ENCODE measurements at places on chromosomes 2 and 18.
A peak's percentile ranks its signal among the peaks of the same experiment; 100 is the strongest.

GRCh38 chr2:102103992-102104871 lies 38.3 kb upstream of the IL1R1 start:
- DNase-seq, result no peak

DNA sequence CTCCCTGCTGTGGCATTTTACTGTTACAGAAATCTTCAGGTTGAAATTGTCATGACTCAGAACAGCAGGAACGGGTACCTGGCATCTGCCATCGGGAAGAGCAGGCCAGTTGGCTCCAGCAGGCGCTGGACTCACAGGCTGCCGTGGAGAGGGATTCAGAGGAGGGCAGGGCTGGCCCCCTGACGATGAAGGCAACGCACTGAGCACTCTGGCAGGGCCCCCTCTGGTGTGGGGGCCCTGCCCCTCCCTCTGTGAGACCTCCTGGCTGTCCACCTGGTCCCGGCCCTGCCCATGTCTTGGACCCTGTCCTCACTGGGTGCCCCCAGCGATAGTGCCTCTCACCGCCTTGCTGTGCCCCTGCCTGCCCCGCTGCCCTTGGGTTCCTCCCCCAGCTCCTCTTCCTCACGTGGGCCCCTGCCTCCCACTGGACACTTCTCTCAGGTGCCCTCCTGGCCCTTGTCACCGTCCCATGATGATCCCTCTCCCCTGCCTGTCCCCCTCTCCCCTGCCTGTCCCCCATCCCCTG lies 23.3 kb upstream of the ALLC start:
- no peak for DNase-seq

DNA sequence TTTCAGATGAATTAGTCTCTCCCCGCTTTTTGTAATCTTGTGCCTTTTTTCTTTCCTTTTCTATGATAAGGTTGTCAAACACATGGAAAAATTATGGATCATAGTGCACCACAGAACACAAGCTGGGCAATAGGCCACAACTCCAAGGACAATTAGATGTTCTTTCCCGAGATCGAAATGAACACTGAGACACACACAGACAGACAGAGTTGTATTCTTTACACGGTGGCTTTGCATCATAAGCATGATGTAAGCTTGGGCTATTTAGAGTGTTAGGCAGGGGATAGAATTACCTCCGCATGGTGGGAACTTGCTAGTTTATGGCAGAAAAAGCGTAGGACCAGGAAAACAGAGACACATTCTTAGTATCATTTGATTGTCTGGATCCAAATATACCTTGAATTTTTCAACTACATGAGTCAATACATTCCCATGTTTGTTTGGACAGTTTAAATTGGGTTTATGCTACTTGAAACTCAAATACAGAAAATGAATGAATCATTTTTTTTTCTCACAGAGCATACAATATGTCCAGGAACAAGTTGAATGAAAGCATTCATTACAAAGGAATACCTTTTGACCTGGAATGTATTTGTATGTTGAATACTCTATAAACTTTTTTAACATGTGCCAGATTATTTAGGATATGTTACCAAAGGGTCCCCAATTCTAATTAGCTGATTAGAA lies 1611.5 kb upstream of the TMEFF2 start:
- DNase-seq, result no peak

DNA sequence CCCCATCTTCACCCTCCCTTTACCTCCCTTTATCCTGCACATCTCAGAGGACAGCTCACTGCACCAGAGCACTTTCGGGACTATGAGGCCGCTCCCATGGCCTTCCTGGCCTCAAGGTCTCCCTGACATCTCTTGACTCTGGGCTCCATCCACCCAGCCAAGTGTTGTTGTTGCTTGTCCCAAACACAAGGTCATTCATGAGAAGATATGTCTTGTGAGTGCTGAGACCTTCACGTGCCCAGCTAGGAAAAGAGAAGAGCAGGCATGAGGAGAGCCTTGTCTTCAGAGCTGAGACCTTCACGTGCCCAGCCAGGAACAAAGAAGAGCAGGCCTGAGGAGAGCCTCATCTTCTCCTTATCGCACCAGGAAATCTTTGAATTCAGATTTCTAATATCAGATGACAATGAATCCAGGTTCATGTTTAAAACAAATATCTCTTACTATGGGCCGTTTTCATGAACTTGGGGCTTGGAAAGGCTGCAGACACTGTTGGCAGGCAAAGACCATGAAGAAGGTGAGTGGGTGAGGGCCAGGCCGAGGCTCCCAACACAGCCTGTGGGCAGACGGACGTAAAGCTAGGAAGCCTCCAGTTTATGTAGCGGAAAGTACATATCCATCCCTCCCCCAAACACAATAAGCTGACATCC lies 256.1 kb downstream of the NDUFA10 start:
- DNase-seq, result no peak

GRCh38 chr2:181318504-181319280 lies 138.5 kb upstream of the ITGA4 start:
- DNase-seq, result no peak

GRCh38 chr18:63700501-63700900 lies 2.3 kb upstream of the SERPINB11 start:
- DNase-seq, result no peak

DNA sequence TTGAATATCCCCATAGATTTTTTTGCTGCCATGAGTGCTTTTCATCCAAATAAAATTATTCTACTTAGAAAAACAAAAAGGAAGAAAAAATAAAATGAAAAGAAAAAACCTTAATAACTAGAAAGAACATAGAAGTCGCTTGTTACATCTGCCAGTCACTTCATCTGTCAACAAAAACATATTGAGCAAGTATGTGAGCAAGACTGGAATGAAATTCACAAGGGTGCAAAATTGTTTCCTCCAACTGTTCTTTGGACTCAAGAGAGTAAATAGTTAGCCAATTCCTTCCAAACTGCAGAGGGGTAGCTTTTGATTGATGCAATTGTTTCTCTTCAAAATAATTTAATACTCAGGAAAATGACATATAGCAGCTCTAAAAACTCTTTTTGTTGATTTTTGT lies 336.3 kb upstream of the CDH7 start:
- no peak for DNase-seq

- no peak for DNase-seq
These were observed 53.3 kb upstream of the TFCP2L1 start for GRCh38 chr2:121338281-121338680.

DNA sequence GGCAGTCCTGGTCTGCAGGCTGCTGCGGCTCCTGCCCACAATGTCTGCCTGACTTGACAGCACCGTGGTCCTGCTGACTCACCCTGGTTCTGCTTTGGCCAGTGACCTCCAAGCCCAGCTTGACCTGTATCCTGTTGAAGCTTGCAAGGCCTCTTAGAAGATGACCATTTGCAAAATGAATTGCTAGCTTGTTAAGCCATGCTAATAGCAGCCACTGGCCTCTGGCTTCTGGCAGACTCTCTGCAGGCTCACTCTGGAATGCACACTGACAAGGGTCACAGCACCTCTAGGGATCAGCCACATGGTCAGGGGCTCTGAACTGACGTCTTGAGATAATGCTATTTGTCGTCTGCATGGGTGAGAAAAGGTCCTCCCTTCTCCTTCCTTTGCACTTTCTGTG lies 25.9 kb downstream of the CNGA3 start:
- DNase-seq, result no peak

GRCh38 chr2:203808046-203808750 lies 59.4 kb upstream of the CTLA4 start:
- DNase-seq, result no peak

DNA sequence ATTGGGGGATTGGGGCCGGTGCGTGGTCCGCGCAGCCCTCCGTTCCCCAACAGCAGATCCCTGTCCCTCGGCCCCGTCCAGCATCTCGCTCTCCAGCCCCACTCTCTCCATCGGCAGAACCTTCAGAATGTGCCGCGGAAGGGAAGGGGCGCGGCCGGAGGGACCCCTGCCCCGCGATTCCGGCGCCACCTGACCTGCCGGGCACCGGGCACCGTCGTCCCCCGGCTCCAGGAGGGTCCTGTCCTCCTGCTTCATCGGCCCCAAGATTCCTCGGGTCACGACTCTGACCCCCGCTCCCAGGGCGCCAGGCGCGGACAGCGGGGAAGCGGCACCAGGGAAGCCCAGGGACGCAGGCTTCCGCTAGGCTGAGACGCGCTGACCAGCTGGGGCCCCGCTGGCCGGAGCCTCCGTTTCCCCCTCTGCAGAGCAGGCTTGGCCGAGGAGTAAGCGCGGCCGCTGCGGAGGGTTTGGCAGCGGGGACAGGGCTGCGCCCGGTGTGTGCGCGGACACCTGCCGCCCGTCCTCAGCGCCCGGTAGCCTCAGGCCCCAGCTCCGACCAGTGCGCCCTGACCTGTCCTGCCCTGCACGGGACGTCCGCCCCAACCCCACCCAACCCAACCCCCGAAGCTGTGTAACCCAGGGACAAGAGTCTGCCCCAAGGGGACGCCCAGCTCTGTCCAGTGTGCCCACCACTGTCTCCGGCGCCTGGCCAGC lies 16.8 kb upstream of the BOK start:
- DNase-seq, result no peak

DNA sequence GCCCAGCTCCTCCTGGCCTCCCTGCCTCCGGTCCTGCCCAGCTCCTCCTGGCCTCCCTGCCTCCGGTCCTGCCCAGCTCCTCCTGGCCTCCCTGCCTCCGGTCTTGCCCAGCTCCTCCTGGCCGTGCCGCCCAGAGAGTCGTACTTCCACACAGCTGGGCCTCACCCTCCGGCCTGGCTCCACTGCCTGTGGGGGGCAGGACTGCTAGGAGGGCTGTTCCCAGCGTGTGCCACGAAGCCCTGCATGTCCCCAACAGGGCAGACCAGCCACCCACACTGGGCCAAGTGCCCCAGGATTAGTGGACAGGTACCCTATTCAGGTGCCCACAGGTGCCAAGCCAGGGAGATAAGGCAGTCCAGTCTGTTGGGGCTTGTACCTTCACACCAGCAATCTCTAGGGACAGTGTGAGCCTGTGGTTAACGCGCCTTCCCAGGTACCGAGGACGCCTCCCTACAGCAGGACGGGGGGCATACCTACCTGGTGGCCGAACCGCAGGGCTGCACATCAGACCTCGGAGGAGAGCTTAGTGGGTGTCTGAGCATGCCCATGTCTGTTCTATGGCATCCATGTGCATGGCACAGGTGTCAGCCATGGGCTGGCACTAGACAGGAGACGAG lies 5.3 kb downstream of the GPC1 start:
- DNase-seq, result no peak

DNA sequence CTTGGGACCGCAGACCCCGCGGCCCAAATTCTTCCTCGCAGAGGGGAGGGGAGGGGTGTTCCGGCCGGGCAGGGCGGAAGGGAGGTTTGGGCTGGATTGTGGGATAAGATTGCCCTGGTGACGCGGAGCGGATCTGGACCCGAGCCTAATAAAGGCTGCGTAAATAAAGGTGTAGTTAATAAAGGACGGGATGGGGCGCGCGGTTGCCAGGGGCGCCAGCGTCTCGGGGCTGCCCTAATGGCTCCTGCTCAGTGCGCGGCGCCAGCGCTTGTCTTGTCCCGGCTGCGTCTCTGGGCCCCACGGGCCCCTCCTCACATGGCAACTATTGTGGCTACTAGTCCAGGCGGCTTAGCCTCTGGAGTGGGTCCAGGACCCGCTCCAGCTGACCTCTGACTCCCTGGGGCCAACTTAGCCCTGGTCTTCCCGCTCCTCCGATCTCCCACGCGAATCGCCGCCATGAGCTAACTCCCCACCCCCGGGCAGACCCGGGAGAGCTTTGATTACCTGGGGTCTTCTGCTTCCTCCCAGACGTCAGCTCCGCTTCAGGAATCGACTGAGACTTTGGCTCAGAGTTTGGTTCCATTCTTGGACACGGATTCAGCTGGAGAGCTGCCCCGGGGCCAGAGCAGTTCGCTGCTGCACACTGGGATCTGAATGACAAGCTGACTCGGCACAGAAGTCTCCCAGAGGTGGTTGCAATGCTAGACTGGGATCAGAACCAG lies 36.5 kb downstream of the SLC25A52 start:
- DNase-seq, result no peak

- no peak for DNase-seq
These were observed 74.0 kb downstream of the SLC66A2 start for GRCh38 chr18:79877163-79878091.

GRCh38 chr18:68735483-68736343 lies 20.8 kb upstream of the TMX3 start:
- DNase-seq, result peak; percentile 61

DNA sequence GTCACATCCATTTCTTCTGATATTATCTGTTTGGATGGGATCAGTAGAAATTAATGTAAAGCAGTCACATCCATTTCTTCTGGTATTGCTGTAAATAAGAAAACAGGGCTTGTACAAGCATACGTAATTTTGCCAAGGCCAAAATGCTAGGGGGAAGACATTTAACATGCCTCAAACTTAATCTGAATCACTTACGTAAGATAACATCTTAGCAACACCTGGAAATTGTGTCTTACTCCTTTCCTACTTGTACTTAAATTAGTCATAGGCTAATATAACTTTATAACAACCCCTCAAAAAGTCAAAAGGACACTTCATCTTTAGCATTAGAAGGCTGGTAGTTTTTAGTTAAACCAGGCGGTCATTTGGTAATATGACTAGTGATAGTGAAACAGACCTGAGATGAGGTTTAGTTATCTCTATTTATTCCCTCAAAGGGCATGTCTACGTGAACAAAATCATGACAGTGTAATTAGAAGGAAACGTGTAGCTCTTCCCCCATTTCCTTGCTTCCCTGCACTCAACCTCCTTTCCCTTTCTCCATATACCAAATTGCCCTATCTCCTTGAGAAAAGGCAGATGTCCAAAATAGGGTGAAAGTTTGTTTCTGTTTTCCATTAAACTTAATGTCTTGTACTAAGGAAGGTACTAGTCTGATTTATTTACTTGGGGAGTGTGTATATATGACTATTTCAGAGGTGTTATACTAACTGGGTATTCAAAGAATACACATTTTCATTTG lies 99.3 kb upstream of the FZD5 start:
- DNase-seq, result no peak

- DNase-seq, result no peak
These were observed 221.0 kb upstream of the MMADHC start for GRCh38 chr2:149808556-149808955.

- no peak for DNase-seq
These were observed 470.9 kb downstream of the MBD2 start for GRCh38 chr18:53753601-53754000.

GRCh38 chr2:9952856-9953503 lies 1.5 kb downstream of the GRHL1 start:
- no peak for DNase-seq

GRCh38 chr2:74702001-74702715 lies 48.1 kb downstream of the SEMA4F start:
- DNase-seq, result no peak

DNA sequence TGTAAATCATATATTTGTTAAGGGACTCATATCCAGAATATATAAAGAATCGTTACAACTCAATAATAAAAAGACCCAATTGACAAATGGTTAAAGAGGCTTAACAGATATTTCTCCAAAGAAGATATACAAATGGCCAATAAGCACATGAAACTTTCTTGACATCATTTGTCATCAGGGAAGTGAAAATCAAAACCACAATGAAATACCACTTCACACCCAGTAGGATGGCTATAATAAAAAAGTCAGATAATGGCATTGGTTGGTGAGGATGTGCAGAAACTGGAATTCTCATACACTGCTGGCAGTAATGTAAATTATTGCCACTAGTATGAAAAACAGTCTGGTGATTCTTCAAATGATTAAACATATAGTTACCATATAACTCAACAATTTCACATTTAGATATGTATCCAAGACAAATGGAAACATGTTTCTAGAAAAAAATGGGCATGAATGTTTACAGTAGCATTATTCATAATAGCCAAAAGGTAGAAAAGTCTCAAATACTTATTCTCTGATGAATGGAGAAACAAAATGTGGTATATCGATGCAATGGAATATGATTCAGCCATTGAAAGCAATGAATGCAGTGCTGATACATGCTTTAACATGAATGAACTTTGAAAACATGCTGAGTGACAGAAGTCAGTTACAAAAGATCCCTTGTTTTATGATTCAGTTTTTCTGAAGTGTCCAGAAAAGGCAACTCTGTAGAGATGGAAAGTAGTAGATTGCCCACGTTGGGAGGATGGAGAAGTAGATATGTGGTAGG lies 304.6 kb upstream of the ZEB2 start:
- no peak for DNase-seq
